Adrenal gland (tissue), 19 donors: ENCODE measurements at places on chromosomes 3 and 15. TPM values are rescaled to one million over a fixed set of nuclear protein-coding genes. Genes with fewer than 3 reads are reported as not detected.

MEGF11 gene
- polyA plus RNA-seq, result 0.13 TPM

CLDN16 gene
- 0.20 TPM for polyA plus RNA-seq

RTP4 gene
- 4.3 TPM for polyA plus RNA-seq

CCR5 gene
- polyA plus RNA-seq, result 0.91 TPM

TRAK1 gene
- polyA plus RNA-seq, result 13.1 TPM

EXD1 gene
- not detected for polyA plus RNA-seq

PP2D1 gene
- not detected for polyA plus RNA-seq

DNA sequence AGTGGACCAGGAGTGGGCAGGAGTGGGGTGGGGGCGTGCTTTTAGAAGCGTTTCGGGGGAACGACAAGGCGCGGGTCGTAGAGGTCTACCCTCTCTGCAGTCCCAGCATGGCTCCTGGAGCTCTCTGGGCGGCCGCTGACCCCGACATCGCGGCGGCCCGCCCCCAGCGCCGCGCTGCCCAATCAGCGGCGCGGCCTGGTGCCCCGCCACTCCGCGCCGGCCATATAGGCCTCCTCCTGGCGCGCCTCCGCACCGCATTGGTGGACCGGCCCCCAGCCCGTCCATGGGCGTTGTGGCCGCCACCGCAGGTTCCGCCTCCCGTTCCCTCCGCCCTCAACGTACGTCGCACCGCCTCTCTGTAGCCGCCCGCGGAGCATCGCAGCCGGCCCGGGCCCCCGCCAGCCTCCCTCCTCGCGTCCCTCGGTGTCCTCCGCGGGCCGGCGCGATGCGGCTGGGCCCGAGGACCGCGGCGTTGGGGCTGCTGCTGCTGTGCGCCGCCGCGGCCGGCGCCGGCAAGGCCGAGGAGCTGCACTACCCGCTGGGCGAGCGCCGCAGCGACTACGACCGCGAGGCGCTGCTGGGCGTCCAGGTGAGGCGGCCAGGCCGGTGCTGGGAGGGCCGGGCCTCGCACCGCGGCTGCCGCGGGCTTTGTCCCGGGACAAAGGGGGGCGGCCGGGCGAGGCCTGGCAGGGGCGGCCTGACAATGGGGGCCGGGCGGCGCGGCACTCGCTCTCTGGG is at the start of gene RCN2:
Gene RCN2 (plus strand): TSS at position 353 of the 738 bp plus-strand sequence. CDS start 93 bp downstream, at position 446.
- peak; percentile 97 for DNase-seq
- H3K4me3 ChIP-seq, result peak within 1 kb of the TSS; percentile 45
- H3K27me3 ChIP-seq, result no peaks in the 10 kb centered on the region
- no peaks in the 10 kb centered on the region for H3K36me3 ChIP-seq
- peaks cover 16% of the 10 kb centered on the region for H3K4me1 ChIP-seq
- H3K27ac ChIP-seq, result peak within 1 kb of the TSS; percentile 82

DNA sequence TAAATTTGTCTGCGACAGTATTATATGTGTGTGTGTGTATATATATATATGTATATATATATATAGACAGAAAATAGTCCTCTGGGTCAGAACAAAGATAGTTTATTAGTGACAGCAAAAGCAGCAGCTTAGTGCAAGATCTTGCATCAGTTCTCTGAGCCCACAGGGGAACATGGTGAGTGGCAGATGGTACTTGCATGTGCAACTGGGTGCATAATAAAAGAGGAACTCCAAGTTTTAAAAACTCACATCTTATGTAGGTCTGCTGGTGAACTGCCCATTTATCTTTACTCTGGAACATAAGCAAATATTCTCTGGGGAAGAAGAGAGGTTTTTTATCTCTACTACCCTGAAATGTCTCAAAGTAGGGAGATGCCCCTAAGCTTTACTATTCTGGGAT is 276.4 kb downstream of the POLQ start:
- DNase-seq, result no peak
- H3K36me3 ChIP-seq, result no peaks in the 10 kb centered on the region
- no peaks in the 10 kb centered on the region for H3K27me3 ChIP-seq

GRCh38 chr3:52829906-52830463 is 487 bp downstream of the ITIH4 start:
- H3K4me3 ChIP-seq, result no peak overlapping the region
- no peaks in the 10 kb centered on the region for H3K27me3 ChIP-seq
- H3K4me1 ChIP-seq, result peaks cover 24% of the 10 kb centered on the region
- no peaks in the 10 kb centered on the region for H3K36me3 ChIP-seq

DNA sequence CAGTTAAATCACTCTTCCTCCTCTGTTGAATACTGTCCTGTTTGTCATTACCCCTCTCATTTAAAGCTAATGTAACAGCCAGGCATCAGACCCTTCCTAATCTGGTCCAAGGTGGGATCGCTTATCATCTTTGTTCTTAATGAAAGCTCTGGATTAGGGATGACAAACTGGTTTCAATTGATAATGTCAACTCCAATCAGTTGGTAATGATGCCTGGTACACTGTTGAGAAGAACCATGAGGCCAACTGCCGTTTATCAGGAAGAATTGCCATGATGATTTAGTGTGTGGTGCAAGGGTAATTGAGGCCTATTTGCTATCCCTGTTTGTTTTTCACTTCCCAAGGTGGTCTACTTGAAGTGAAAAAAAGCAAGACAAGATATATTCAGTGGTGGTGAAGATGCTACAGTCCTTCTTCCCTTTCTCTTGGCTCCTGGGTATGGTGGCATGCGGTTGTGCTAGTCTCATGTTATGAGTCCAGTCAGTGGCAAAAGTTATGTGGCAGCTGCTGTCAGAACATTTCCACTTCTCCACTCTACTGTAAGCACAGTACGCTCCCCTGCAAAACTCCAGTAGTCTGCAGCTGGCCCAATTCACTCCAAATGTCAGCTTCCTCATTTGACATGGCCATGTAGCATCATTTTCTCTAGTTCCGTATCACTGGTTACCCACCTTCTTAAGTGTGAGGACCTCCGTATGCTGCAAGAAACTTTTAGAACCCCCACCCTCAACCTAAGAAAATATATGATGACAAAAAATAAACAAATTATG is 72.5 kb downstream of the MORC1 start:
- H3K27me3 ChIP-seq, result no peaks in the 10 kb centered on the region
- no peak for DNase-seq
- no peak overlapping the region for H3K27ac ChIP-seq
- H3K36me3 ChIP-seq, result no peaks in the 10 kb centered on the region

DNA sequence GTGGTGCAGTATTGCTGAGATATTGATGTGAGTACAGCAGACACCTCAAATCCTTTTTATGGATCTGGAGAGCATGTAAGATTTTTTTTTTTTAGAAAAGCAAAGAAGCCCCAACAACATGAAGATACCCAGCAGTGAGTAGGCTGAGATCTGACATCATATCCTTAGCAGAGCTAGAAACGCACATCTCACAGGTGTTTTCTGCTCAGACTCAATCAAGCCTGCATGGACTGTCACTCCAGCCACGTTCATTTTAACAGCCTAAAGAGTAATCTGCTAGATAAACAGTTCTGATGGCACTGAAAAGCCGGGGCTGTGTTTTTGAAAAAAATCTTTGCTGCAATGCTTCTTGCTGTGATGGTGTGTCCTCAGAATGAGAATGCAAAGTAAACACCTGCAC is 544.2 kb downstream of the FGF12 start:
- H3K4me1 ChIP-seq, result peaks cover 22% of the 10 kb centered on the region
- no peak for DNase-seq
- H3K36me3 ChIP-seq, result no peaks in the 10 kb centered on the region
- no peak overlapping the region for H3K27ac ChIP-seq

DNA sequence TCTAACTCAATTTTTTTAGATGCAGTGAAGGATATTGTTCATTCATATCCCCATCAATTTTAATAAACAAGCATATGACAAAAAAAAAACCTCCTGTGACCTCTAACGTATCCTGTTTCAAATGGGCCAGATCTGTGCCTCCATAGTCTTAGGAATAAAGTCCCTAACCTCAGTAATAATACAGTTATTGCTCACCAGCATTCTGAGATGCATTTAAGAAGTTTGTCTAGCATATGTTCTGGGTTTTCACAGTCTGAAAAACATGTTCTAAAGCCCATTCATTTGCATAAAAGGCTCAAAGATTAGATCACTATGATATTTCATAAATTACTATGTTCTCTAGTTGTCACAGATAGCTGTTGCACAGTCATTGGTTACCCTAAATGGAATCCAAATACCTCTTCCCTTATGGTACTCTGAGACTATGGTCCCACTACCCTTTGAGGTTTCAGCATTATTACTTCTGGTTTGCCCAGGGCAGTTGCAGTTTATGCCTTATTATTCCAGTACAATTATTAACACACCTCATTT is 190.1 kb downstream of the ZIC4 start:
- H3K36me3 ChIP-seq, result no peaks in the 10 kb centered on the region
- no peak for DNase-seq
- no peaks in the 10 kb centered on the region for H3K27me3 ChIP-seq
- H3K4me1 ChIP-seq, result no peaks in the 10 kb centered on the region
- no peak overlapping the region for H3K27ac ChIP-seq

DNA sequence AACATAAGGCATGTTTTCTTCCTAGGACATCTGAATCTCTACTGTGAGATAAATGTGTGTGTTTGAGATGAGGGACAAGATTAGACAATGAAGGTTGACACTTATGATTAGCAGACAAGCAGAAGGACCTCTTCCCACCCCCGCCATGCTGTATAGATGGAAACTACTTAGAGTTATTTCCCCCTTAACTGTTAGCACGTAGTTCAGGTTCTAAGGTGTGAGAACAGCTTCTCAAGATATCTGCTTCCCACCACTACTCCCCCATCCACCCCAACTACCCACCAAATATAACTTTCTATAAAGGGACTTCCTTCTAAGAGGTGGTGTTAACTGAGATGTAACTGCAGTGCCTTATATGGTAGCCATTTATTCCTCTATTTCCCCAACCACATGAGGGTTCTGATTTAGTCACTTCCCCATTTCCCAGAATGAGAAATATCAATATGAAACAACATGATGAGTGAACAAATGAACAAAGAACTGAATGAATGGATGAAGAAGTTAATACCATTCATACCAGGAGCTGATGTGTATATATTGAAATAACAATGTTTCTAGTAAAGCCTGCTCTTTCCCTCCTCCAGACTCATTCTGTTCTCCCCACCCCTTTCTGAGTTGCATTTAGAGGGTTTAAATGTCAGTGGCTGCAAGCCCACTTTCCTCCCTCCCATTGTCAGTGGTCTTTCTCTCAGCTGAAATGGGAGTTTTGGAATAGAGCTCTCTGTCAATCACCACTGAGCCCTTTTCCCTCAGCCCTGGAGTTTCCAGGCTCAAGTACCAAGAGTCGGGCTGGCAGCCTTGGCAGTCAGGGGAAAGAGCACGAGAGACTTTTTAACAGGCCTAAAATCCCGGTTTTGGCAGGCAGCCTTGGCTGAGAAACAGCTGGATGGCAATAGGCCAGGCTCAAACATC is 7.7 kb upstream of the RFTN1 start:
- H3K27ac ChIP-seq, result no peak overlapping the region
- no peaks in the 10 kb centered on the region for H3K27me3 ChIP-seq
- no peaks in the 10 kb centered on the region for H3K36me3 ChIP-seq

- peak; percentile 39 for DNase-seq
- no peaks in the 10 kb centered on the region for H3K36me3 ChIP-seq
- H3K27ac ChIP-seq, result no peak overlapping the region
- no peaks in the 10 kb centered on the region for H3K4me1 ChIP-seq
- H3K27me3 ChIP-seq, result no peaks in the 10 kb centered on the region
These were observed 105.3 kb downstream of the MAP4 start for GRCh38 chr3:47910777-47911440.

- H3K36me3 ChIP-seq, result no peaks in the 10 kb centered on the region
- peaks cover 36% of the 10 kb centered on the region for H3K4me1 ChIP-seq
- H3K27ac ChIP-seq, result peak overlapping the region; percentile 33
- H3K27me3 ChIP-seq, result no peaks in the 10 kb centered on the region
- H3K4me3 ChIP-seq, result no peak overlapping the region
These were observed 34.4 kb downstream of the POC1A start for GRCh38 chr3:52119826-52120225.

DNA sequence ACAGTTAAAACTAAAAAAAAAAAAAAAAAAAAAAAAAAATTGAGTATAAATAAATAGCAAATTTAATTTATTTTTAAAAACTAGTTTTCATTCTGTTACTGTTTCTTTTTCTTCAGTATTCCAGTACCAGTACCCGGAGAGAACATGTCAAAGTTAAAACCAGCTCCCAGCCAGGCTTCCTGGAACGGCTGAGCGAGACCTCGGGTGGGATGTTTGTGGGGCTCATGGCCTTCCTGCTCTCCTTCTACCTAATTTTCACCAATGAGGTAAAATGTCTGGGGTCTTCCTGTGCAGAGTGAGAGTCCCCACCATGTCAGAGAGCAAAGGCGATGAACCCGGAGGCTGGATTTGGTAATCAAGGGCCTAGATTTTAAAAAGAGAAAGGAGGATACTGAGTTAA is 4.4 kb downstream of the TMEM43 start:
- no peak for DNase-seq
- no peak overlapping the region for H3K4me3 ChIP-seq
- H3K27me3 ChIP-seq, result no peaks in the 10 kb centered on the region
- peaks cover 21% of the 10 kb centered on the region for H3K4me1 ChIP-seq
- no peaks in the 10 kb centered on the region for H3K36me3 ChIP-seq
- H3K27ac ChIP-seq, result no peak overlapping the region

DNA sequence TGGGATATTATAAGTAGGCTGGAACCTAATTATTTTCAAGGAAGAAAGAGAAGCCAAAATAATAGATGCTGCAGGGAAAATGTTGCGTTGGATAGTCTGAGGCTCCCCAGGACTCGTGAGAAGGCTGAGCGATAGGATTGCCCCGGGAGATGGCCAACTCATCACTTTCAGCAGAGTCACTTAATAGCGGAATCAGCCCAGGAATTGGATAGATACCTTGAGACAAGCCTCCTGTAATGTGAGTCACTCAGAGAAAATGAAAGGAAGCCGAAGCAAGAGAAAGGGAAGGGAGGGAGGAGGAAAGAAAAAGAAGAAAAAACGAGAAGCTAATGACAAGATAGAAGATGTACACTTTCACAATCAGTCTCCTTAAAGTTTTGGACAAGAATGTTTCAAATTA is 94.3 kb downstream of the SQOR start:
- H3K36me3 ChIP-seq, result no peaks in the 10 kb centered on the region
- H3K4me1 ChIP-seq, result no peaks in the 10 kb centered on the region
- H3K27me3 ChIP-seq, result no peaks in the 10 kb centered on the region
- no peak overlapping the region for H3K27ac ChIP-seq
- no peak for DNase-seq
- no peak overlapping the region for H3K4me3 ChIP-seq

GRCh38 chr15:79900087-79900486 is 3.3 kb upstream of the MTHFS start:
- H3K4me3 ChIP-seq, result no peak overlapping the region
- DNase-seq, result no peak
- H3K4me1 ChIP-seq, result peaks cover 21% of the 10 kb centered on the region
- H3K27me3 ChIP-seq, result no peaks in the 10 kb centered on the region
- H3K36me3 ChIP-seq, result no peaks in the 10 kb centered on the region
